Body of pancreas (tissue), 4 donors: ENCODE measurements at places on chromosomes 3 and 15.

- no peaks in the 10 kb centered on the region for H3K27me3 ChIP-seq
- H3K4me1 ChIP-seq = no peaks in the 10 kb centered on the region
- H3K36me3 ChIP-seq = no peaks in the 10 kb centered on the region
- DNase-seq = no peak
- H3K27ac ChIP-seq = no peak overlapping the region
Observed at GRCh38 chr3:162764808-162765071, 1268.1 kb downstream of the OTOL1 start.

- H3K36me3 ChIP-seq = no peaks in the 10 kb centered on the region
- peaks cover 19% of the 10 kb centered on the region for H3K4me1 ChIP-seq
- no peak overlapping the region for H3K4me3 ChIP-seq
Observed at GRCh38 chr15:99307735-99308134, 56.5 kb downstream of the LRRC28 start.

GRCh38 chr3:14767245-14768051 is 51.3 kb upstream of the FGD5 start:
- H3K4me1 ChIP-seq = no peaks in the 10 kb centered on the region
- H3K27me3 ChIP-seq = no peaks in the 10 kb centered on the region
- no peak overlapping the region for H3K4me3 ChIP-seq
- no peak for DNase-seq
- no peaks in the 10 kb centered on the region for H3K36me3 ChIP-seq

GRCh38 chr15:68808091-68808490 is 12.6 kb downstream of the ANP32A start:
- no peak for DNase-seq
- peaks cover 23% of the 10 kb centered on the region for H3K4me1 ChIP-seq
- no peaks in the 10 kb centered on the region for H3K27me3 ChIP-seq
- H3K4me3 ChIP-seq = no peak overlapping the region
- no peaks in the 10 kb centered on the region for H3K36me3 ChIP-seq

DNA sequence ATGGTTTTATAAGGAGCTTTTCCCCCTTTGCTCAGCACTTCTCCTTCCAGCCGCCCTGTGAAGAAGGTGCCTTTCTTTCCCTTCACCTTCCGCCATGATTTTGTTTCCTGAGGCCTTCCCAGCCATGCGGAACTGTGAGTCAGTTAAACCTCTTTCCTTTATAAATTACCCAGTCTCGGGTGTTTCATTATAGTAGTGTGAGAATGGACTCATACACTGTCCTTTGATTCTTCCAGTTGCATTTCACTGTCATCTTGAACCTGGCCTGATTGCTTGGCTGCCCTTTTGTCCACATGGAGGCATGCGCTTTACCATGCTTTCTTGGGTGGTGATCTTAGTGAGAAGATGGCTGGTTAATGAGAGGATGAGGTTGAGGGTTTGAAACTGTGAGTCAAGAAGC is 23.2 kb downstream of the USP13 start:
- DNase-seq = no peak
- no peaks in the 10 kb centered on the region for H3K4me1 ChIP-seq
- H3K27me3 ChIP-seq = no peaks in the 10 kb centered on the region
- H3K27ac ChIP-seq = no peak overlapping the region

DNA sequence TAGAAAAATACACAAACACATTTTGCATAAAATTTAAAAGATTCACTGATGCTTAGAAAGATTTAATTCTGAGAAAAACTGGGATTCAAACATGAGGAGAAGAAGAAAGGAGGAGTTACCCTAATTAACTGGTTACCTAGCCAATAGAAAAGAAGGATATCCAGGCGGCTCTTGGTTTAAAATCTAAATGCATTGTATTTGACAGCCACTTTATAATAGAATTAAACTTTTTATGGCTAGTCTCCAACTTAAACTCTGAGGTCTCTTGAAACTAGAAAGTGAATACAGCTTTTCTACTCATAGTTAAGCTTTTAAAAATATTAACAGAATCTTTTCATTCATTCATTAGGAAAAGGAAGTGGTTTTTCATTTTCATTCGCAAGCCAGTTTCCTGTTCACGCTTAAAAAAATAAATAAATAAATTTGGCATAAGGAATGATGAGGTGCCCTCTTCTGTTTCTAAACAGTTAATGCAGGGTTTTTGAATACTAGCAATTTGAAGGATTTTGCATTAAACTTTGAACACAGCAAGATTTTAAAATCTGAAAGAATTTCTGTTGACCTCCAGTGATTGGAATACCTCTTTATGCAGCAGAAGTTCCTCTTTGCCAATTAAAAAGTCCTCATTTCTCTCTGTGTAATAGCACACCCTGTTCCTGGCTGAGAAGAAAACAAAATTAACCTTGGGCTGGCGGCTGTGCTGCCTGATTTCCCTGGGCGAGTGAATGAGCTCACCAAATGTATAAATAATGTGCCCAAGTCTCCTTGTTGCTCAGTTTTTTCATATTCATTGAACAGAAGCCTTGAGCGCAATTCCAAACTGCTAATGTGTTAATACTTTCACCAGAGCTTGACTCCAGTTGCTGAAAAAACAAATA is 105.1 kb downstream of the ZMAT3 start:
- H3K4me3 ChIP-seq = no peak overlapping the region
- peaks cover 8% of the 10 kb centered on the region for H3K4me1 ChIP-seq
- peak overlapping the region; percentile 4 for H3K27ac ChIP-seq
- no peaks in the 10 kb centered on the region for H3K36me3 ChIP-seq
- H3K27me3 ChIP-seq = no peaks in the 10 kb centered on the region

DNA sequence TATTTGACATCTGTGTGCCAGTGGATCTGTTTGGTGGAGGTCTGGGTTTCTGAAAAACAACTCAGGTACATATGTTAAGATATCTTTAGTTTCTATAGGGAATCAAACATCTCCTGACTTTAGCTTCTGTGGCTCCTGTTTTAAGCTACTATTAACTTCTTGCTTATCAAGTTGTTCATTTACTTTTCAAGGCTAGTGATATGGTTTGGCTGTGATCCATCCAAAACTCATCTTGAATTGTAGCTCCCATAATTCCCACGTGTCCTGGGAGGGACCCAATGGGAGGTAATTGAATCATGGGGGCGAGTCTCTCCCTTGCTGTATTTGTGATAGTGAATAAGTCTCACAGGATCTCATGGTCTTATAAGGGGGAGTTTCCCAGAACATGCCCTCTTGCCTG is 41.4 kb downstream of the ZNF860 start:
- peaks cover 23% of the 10 kb centered on the region for H3K4me1 ChIP-seq
- H3K27me3 ChIP-seq = no peaks in the 10 kb centered on the region
- no peak overlapping the region for H3K4me3 ChIP-seq
- no peak for DNase-seq
- no peak overlapping the region for H3K27ac ChIP-seq
- no peaks in the 10 kb centered on the region for H3K36me3 ChIP-seq

DNA sequence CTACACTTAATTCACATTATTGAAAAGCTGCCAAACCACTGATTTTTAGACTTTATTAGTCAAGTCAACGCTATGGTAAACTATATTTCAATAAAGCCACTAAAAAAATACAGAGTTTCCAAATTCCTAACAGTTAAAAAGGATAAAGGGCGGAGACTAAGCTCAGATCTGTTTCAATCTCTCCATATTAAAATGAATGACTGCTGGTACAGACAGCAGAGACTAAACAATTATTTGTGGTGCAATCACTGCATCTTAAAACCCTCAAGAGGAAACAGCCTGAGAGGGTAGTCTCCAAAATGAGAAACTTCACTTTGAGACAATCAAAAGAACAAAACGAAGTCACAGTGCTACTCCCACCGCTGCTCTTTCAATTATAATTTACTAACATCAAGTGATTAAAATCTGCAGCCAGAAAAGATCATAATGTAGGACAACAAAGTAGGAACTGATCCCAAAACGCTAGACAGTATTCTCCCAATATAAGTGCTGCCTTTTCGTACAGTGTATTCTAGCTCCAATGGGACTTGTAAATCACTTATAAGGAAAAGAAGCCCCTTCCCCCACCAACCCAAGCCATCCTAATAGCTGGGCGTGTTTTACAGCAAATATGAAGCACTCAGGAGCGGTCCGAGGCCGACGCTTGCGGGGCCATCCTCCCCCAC is 1.2 kb downstream of the UBP1 start:
- no peaks in the 10 kb centered on the region for H3K27me3 ChIP-seq
- no peaks in the 10 kb centered on the region for H3K36me3 ChIP-seq
- H3K4me3 ChIP-seq = peak overlapping the region; percentile 68
- H3K4me1 ChIP-seq = peaks cover 56% of the 10 kb centered on the region

DNA sequence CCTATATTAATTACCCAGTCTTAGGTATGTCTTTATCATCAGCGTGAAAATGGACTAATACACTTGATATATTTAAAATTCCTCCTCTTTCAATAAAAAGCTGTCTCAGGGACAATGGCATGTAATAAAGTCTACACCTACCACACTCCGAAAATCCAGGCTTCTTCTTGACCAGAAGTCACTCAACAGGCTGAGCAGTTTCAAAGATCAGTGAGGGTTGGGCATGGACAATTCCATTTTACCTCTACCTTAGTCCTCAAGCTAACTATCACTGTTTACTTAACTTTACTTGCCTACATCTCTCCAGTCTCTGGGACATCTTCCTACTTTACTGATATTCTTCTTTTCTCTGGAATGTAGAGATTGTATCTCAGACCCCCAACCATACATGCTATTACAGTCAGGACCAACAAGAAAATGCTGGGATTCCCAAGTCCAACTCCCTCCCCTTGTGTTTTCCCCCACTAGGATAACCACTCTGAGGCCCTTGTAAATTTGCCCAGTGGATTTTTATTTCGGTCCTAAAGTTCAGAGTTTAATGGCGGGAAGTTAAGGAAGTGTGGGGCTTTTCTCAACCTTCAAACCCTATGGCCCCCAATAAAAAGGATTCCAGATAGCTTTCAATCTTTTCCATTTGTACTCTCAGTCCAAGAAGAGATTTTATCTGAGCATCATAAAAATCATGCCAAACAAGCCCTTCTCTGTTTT is 137.1 kb upstream of the TSC22D2 start:
- no peak for DNase-seq
- no peak overlapping the region for H3K4me3 ChIP-seq
- no peaks in the 10 kb centered on the region for H3K27me3 ChIP-seq
- no peaks in the 10 kb centered on the region for H3K36me3 ChIP-seq

- H3K4me3 ChIP-seq = peak overlapping the region; percentile 49
- DNase-seq = peak; percentile 50
- H3K27me3 ChIP-seq = no peaks in the 10 kb centered on the region
- peak overlapping the region; percentile 46 for H3K27ac ChIP-seq
- no peaks in the 10 kb centered on the region for H3K36me3 ChIP-seq
Observed at GRCh38 chr15:96327155-96327741, 3.3 kb upstream of the NR2F2 start.

- DNase-seq = no peak
- no peaks in the 10 kb centered on the region for H3K27me3 ChIP-seq
- H3K4me3 ChIP-seq = no peak overlapping the region
- no peak overlapping the region for H3K27ac ChIP-seq
- peaks cover 3% of the 10 kb centered on the region for H3K4me1 ChIP-seq
Observed at GRCh38 chr3:66200147-66200546, 20.7 kb upstream of the SLC25A26 start.

DNA sequence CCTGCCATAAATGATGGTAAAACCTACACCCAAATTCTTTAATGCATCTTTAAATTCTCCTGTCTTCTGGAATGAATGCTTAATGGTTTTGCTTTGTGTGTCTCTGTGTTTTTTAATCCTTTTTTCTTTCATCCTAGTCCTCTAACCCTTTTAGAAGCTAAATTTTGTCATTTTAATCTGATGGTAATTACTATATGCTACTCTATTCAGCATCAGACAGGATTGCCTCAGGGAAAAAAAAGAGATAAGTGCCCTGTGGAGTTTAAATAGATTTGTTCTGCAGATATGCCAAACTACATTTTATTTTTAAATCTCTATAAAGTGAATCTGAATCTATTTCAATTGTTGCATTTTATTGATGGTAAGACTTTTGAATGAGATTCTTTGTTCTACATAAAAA is 966.8 kb downstream of the NSUN3 start:
- H3K36me3 ChIP-seq = no peaks in the 10 kb centered on the region
- DNase-seq = no peak
- no peak overlapping the region for H3K4me3 ChIP-seq
- H3K4me1 ChIP-seq = no peaks in the 10 kb centered on the region
- H3K27ac ChIP-seq = no peak overlapping the region

DNA sequence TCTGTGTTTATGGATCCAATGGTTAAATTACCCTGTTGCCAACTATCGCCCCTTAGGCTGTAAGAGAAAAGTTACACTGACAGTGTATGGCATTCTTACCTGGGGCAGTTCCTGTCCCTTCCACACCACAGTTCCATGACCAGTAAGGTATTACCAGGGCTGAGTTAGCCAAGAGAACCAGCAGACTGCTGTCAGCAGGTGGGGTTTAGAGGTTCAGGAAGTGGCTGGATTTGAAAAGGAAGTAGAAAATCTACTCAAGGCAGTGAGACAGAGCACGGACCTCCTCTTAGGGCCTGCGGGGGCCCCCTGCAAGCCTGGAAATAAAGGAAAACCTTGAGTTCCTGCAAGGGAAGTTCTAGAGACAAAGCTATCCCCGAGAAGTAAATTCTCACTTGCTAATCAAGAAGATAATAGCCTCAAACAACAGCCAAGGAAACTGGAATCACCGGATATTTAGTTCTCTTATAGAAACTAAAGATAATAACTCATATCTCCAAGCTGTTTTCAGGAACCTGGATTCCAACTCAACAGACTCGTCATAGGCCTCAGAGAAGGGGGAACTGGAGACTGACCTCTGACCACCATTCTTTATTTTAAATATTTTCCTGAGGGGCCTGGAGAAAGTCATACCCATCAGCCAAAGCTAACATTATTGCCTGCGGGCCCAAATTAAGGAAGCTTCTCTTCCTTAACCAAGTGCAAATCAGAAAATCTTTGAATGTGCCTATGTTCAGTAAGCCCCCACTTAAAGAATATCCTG is 161.7 kb downstream of the ANXA2 start:
- H3K27me3 ChIP-seq = no peaks in the 10 kb centered on the region
- H3K4me3 ChIP-seq = no peak overlapping the region
- no peak for DNase-seq
- H3K36me3 ChIP-seq = no peaks in the 10 kb centered on the region
- no peaks in the 10 kb centered on the region for H3K4me1 ChIP-seq
- no peak overlapping the region for H3K27ac ChIP-seq

GRCh38 chr3:175179055-175179454 is 319.9 kb downstream of the NAALADL2 start:
- H3K4me1 ChIP-seq = peaks cover 10% of the 10 kb centered on the region
- no peak for DNase-seq
- no peak overlapping the region for H3K27ac ChIP-seq
- H3K27me3 ChIP-seq = no peaks in the 10 kb centered on the region
